ENCODE measurements at places on chromosomes 16 and 17. TPM values are rescaled to one million over a fixed set of nuclear protein-coding genes. Genes with fewer than 3 reads are reported as not detected.

DNA sequence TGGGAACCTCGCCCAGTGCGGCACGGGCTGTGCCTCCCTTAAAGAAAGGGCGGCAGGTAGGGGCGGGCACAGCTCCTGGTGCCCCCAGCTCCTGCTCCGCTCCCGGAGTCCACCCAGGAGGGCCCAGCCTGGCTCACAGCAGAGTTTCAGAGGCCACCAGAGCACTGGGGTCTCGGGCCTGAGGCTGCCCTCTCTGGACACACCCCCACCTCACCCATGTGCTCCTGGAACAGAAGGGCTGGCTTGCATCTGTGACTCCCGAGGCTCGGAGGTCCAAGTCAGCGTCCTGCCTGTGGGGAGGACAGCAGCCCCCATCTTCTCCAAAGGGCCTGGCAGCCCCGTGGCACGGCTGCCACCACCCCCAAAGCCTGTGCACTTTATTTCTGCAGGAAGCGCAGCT is 62.7 kb downstream of the RBFOX3 start:
- H3K27me3 ChIP-seq, result no peaks in the 10 kb centered on the region
- no peaks in the 10 kb centered on the region for H3K36me3 ChIP-seq
- H3K27ac ChIP-seq, result no peak overlapping the region
- no peaks in the 10 kb centered on the region for H3K4me1 ChIP-seq
- H3K4me3 ChIP-seq, result no peak overlapping the region

DNA sequence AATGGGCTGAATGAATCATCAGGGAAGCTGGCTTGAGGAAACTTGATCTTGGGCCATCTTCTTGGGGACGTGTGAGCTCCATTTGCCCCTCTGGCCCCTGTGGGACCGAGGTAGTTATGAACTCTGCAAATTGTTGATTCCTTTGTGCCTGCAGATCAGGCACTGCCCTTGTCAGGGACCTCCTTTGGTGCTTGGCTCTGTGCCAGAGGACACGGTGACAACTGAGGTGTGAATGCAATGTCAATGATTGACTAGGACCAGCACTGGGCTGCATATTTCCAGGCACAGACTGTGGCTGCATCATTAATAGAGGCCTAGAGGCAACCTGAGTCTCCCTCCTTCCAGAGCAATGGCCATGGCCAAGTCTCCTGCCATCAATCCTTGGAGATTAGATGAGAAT is 23.8 kb downstream of the PDILT start:
- no peaks in the 10 kb centered on the region for H3K36me3 ChIP-seq
- no peak overlapping the region for H3K4me3 ChIP-seq
- H3K4me1 ChIP-seq, result no peaks in the 10 kb centered on the region
- no peak overlapping the region for H3K27ac ChIP-seq

DNA sequence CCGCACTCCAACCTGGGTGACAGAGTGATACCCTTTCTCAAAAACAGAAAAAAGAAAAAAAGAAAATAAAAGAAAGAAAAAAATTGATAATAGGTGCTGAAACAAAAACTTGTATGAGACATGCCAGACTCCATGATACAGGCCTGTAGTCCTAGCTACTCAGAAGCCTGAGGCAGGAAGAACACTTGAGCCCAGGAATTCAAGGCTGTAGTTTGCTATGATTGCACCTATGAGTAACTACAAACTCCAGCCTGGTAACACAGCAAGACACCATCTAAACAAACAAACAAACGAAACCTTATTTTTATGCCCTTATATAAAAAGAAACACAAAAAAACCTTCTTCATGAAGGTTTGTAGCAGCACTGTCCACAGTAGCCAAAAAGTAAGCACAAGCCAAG is 5.0 kb upstream of the CMTM4 start:
- peaks cover 3% of the 10 kb centered on the region for H3K4me1 ChIP-seq
- no peaks in the 10 kb centered on the region for H3K36me3 ChIP-seq
- H3K4me3 ChIP-seq, result no peak overlapping the region
- no peak for DNase-seq

- H3K27me3 ChIP-seq, result no peaks in the 10 kb centered on the region
- no peaks in the 10 kb centered on the region for H3K4me1 ChIP-seq
- H3K4me3 ChIP-seq, result no peak overlapping the region
- no peak for DNase-seq
- H3K36me3 ChIP-seq, result no peaks in the 10 kb centered on the region
These were observed 97.8 kb upstream of the MED13 start for GRCh38 chr17:62162898-62163297.

The RNF112 gene
- 1.5 TPM for total RNA-seq

GRCh38 chr16:57265850-57266530 is 18.5 kb downstream of the PLLP start:
- no peak for DNase-seq
- H3K27me3 ChIP-seq, result no peaks in the 10 kb centered on the region
- H3K36me3 ChIP-seq, result no peaks in the 10 kb centered on the region
- H3K4me3 ChIP-seq, result no peak overlapping the region

DNA sequence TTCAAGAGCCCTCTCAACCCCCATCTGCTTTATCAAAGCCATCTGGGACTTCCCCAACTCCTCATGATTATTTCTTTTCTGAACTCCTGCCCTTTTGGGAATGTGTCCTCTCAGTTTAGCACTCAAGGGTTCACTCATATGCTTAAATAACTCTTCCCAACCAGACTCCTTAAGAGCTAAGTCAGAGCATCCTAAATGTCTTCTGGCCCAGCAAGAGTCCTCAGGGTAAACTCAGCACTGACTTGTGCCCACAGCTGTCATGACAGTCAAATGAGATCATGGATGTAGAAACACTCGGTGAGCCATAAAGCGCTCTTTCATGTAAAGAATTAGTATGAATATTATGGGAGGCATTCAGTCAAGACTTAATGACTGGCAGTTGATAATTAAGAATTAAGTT is 85.9 kb downstream of the TEX14 start:
- no peaks in the 10 kb centered on the region for H3K36me3 ChIP-seq
- H3K27me3 ChIP-seq, result no peaks in the 10 kb centered on the region
- H3K27ac ChIP-seq, result no peak overlapping the region

DNA sequence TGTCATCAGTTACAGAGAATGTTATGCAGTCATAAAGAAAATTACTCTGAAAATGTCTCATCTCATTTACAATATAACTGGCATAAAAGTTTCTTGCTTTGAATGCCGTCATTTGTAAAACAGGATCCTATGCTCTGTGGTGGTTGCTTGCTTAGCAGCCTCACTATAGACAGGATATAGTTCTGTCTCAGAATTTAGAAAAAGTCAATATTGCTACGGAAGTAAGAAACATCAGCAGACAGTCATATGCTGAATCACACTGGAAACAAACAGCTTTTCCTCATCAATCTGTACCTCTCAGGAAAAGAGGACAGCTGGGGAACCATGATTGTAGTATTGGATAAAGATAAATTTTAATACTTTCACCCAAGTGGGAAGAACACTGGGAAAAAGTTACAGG is 105.5 kb downstream of the MYO1D start:
- no peaks in the 10 kb centered on the region for H3K27me3 ChIP-seq
- no peaks in the 10 kb centered on the region for H3K36me3 ChIP-seq
- H3K4me3 ChIP-seq, result no peak overlapping the region
- H3K27ac ChIP-seq, result no peak overlapping the region

The ADGRG3 gene
- total RNA-seq, result not detected

DNA sequence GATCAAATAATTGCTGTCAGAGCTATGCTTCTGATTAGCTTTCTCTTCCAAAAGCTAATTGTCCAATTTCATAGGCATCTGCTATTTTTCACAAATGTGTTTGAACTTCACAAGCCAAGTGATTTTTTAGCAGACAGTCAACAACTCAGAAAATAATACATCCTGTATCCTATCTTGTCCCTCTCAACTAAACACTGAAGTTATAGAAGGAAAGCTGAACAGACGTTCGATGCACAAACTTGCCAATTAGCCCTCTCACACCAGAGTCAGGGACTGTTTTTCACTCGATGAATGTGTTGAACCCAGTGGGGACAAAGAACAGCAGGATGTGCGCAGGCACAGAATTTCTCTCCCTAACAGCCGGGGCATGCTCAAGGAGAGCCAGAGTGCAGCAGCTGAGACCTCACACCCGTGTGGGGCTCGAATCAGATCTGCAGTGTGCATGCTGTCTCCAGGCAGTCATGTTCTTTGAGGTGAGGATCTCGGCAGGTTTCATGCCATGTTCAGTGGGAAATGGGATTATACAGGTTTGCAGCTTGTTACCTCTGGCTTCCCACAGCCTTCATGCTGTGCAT is 246.7 kb upstream of the SDK2 start:
- H3K4me1 ChIP-seq, result no peaks in the 10 kb centered on the region
- H3K27me3 ChIP-seq, result no peaks in the 10 kb centered on the region
- no peak overlapping the region for H3K4me3 ChIP-seq
- H3K27ac ChIP-seq, result no peak overlapping the region
- no peaks in the 10 kb centered on the region for H3K36me3 ChIP-seq

The GNGT2 gene
- total RNA-seq, result 0.42 TPM

All from GM23338 (cell line).